NCI-H1092 treated with DMSO at 0.1 percent for 48 hours (cell line): ENCODE measurements at places on chromosomes 12 and 14.

DNA sequence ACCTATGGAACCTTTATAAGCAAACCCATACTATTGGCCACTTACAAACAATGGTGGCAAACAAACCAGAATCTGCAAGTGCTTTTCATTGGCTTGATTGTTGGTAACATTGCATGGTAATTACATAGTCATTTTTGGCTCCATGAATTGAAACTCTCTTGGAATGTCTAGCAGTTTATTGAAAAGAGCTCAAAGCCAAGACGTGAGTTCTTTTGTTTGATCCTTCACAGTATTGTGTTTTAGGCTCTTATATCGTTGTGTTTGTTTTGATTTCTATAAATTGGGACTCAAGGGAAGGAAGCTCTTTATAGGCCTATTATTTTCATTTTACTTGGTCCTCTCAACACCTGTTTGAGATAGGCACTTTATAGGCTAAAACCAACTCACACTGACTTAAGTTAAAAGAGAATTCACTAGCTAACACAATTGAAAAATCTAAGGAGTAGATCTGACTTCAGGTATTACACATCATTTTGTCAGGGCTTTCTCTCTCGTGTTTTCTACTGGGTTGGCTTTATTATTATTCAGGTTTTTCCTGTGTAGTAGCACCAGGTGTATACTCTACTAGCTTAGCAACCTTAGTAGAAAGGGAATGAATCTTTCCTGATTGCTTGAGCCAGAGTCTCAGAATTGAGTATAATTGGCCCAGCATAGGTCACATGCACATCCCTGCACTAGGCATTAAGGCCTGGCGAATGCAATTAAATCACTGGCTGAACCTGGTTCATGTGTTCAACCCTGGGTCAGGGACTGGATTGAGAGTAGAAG lies 341.4 kb downstream of the RAD51B start:
- no peak for DNase-seq

DNA sequence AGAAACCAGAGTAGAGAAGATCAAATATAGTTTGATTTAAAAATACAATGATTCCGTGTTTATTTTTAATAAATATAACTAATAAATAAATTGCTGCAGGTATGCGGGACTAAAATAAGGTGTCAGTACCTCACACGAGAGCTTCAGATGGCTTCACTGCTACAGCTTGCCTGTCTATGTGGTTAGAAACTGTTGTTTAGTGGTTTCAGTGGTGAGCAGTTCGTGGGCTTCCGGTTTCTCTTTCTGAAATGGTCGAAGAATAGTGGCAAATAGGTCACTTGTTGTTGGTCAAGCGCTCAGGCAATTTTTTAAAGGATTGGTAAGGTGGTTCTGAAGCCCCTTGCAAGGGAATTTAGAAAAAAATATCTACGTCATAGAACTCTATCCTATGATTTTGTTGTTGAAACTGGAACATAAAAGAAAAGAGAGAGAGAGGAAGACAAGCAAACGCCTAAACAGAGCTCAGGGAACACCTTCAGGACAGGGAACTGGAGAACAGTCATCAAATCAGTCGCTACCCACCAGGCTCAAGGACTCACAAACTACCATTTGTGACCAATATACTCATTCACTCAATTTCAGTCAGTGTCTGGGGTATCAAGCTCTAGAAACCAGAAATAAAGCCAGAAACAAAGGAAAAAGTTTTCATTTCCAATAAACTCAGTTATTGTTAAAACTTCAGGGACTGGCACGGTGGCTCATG lies 31.3 kb downstream of the GABARAPL1 start:
- DNase-seq = no peak

DNA sequence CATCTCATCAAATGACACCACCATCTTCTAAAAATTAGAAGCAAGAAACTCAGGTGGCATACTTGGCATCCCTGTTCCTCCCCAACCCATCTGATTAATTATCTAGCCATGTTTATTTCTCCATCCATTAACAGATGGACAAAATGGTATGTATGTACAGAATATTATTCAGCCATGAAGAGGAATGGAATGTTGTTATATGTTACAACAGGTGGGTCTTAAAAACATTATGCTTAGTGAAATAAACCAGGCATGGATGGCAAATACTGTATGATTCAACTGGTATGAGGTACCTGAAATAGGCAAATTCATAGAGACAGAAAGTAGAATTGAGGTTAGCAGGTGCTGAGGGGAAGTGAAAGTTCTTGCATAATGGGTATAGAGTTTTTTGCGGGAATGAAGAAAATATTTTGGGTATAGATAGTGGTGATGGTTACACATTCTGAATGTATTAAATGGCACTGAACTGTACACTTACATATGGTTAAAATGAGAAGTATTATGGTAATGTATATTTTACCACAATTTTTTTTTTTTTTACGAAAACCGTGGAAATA lies 17.5 kb downstream of the YY1 start:
- no peak for DNase-seq

DNA sequence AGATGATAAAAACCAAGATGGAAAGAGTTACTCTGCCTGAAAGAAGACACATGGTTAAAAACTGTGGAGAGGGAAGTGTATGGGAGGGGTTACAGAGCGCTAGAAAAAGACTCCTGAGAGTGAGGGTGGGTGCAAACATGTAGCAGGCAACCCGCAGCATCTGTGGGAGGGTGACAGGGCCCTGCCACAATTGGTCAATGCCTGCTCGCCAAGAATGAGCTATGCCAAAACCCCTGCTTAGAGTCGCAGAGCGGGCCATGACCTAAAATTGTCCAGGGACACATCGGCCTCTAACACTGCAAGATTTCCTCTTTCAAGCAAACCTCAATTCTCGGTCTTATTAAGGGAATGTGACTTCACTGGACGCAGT lies 700 bp downstream of the PRKAG1 start:
- DNase-seq = no peak

DNA sequence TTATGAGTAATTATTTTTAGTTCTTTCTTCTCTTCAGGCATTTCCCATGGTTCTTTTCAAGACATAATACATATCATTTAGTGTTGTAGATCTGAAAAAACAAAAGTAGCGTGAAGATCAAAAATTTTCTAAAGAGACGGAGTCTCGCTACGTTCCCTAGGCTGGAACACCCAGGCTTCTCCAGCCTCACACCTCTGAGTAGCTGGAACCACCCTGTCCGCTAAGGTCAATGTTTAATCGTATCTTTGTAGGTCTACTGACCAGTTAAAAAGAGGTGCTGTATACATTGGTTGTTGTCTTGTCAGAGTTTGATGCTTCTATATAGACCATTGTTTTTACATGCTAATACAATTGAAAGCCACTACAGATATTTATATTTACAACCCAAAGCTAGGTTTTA lies 1.3 kb upstream of the HIF1A start:
- DNase-seq = no peak

GRCh38 chr12:108649669-108650068 lies 16.0 kb upstream of the SELPLG start:
- no peak for DNase-seq

DNA sequence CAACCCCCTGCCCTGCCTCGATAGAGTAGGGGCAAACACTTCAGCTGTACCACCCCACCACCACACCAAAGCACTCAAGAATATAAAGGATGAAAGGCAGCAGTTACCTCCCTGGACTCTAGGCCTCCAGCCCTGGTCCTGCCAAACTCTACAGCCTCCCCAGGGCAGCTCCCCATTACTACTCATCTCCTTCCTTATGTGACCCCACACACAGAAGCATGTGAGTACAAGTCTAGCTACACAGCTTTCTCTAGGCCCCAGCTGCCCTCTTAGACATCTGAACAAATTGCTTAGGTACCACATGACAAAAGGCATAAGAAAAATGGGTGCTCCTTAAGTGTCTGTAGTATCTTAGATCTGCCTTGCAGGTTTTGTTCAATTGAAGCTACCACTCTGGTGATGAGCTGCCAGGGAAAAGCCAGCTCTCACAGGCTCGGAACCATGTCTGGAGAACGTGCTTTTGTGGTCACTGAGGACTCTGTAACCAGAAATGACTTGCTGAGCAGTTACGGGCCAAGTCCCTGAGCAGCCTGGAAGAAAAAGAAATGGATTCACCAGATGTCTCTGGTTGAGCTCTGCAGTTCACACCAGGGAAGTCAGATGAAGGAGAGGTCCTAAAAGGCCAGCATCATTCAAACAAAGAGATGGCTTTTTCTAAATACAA lies 32.8 kb downstream of the FMNL3 start:
- DNase-seq = no peak

GRCh38 chr12:107684029-107684795 lies 1.4 kb upstream of the PWP1 start:
- DNase-seq = no peak
